CD4-positive, alpha-beta T cell treated with Interleukin-15 for 4 hours (primary cell): ENCODE measurements at places on chromosomes 5 and 9.

- DNase-seq = no peak
These were observed 99.1 kb downstream of the PLK2 start for GRCh38 chr5:58360794-58361193.

GRCh38 chr5:65791712-65792673 is 70.0 kb downstream of the NLN start:
- no peak for DNase-seq

DNA sequence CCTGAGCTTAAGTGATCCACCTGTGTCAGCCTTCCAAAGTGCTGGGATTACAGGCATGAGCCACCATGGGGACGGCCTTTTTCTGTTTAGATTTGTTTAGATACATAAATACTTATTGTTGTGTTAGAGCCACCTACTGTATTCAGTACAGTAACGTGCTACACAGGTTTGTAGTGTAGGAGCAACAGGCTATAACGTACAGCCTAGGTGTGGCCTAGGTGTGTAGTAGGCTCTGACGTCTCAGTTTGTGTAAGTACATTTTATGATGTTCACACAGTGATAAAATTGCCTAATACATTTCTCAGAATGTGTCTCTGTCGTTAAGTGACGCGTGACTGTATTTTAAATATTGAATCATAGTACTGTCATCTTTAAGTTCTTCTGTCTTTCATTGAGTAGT is 84.1 kb downstream of the MELK start:
- DNase-seq = no peak

DNA sequence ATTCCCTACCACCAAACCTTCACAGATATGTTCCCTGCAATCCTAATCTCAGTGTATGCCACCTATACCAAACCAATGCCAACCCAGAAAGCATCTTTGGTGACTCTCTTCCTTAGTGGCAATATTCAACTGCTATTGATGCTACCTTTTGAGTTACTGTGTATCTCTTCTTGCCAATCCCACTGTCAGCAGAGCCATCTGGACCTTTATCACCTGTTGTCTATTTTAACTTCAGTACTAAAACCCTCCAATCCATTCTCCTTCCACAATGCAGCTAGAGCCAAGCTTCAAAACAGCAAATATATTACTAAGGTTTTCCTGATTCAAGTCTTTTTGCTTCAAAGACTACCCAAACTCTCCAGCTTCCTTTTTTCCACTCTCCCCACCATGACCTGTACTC is 777.2 kb upstream of the DMAC1 start:
- DNase-seq = no peak

GRCh38 chr5:14105718-14106410 is 37.3 kb upstream of the TRIO start:
- DNase-seq = no peak

DNA sequence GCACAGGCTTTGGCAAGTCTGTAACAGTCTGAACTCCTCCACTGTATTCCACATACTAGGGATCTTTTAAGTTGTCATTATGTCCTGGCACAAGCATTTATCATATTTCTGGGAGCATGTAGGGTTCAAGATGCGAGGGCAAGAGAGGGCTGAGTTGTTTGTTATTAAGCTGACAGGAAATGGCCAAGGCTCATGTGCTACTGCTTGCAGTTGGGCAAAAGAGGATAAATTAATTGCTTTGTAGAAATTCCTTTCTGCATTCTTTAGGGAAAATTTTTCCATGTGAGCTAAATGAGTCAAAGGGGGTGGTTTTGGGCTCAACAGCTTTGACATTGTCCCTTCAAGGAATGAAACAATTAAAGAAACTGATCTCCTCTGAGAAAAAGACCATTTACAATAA is 35.4 kb downstream of the DOCK8 start:
- no peak for DNase-seq

DNA sequence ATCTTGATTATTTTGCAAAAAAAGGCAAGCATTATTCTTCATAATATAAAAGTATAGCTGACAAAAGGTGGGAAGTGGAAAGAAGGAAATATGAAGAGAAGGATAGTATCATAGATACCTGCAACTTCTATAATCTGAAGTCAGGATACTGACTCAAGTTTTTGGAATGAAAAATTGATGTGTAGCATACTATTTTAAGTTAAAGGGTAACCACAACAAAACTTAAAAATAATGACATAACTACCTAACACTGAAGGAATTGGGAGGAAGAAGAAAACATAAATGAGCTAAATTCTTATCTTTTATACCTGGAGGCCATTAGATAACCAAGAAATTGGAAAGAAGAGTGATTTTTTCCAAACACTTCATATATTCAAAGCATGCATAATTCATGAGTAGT is 51.8 kb upstream of the TLE1 start:
- DNase-seq = no peak

DNA sequence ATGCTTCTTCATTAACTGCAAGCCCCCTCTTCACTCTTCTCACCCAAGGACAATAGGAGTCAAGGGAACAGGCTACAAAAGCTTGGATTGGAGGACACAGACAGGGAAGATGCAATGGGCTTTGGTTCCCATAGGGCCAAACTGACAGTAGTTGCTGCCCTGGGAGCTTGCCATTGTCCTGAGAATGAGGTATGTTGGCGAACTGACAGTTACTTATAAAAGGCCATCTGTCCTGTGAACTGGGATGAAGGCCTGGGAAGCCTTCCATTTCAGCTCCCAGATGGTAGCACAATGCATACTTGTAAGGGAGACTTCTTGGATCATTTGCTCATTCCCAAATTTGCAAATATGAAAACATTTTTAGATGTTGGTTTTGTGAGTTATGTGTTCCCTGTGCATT is 88.9 kb downstream of the SNCAIP start:
- no peak for DNase-seq

GRCh38 chr9:97109194-97109811 is 70.4 kb upstream of the CTSV start:
- peak; percentile 1 for DNase-seq

DNA sequence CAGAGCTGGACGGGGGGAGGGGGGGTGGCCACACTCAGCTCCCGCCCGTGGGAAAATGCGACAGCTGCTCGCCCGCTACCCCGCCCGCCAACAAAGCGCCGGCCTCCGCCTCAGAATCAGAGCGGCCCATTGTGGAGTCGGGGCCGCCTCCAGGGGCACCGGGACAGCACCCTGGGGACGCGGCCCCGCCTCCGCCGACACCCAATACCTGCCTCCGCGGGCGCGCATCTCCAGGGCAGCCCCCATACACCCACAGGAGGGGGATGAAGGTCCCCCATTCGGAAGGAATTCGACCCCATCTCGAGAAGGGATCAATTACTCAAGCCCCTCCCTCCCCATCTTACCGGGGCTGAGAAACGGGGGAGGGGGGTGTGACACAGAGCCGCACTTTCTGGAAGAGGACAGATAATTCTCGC is 1.3 kb downstream of the NOTCH1 start:
- DNase-seq = peak; percentile 43

DNA sequence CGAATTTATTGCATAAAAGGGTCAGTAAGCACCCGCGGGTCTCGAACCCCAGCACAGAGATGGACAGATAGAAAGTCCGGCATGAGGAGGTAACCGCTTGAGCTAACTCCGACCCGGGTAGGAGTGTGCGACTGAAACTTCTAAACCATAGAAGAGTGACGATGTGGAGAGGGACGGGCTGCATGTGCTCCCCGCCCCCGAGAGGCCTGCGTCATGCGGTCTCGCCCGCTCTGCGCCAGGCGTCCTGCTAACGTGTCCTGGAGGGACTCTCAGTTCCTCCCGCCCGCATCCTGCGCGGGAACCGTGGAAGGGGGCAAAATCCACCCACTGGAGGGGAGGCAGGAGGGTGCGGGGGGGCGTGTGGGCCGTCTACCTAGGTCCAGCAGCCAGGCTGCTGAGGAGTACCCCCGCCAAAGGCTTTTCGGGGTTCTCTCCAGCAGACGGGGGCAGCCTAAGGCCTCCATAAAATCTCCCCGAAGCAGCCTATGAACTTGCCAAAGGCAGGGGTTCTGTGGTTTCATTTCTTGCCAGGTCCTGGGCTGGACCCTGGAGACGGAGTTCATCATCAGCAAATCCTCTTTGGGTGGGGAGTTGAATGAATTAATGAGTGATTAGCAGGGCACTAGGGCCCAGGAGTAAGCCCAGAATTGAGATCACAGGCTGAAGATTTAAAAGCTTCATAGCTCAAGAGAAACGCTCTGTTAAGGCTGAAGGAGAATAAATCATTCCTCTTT is 51.9 kb downstream of the TGFBI start:
- DNase-seq = peak; percentile 41

GRCh38 chr5:73328640-73329039 is 119.9 kb downstream of the FOXD1 start:
- no peak for DNase-seq

- no peak for DNase-seq
These were observed 108.5 kb downstream of the C9orf152 start for GRCh38 chr9:110099236-110100095.

DNA sequence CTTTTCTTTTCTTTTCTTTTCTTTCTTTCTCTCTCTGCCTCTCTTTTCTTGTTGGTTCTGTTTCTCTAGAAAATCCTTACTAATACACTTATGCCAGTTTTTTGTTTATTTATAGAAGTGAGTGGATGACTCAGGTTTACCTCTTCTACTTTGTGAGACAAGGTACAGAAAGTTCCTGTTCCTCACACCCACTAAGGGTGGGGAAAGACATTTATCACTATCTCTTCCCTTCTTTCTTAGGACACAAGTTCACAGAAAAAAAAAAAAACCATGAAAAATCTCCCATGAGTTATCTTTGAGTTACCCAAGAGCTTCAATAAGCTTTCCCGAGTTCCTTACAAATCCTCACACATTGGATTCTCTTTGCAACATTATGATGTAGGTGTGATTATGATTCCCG is 60.9 kb upstream of the CD180 start:
- DNase-seq = no peak

GRCh38 chr5:179163236-179164155 is 103.3 kb downstream of the ZNF354C start:
- DNase-seq = no peak

DNA sequence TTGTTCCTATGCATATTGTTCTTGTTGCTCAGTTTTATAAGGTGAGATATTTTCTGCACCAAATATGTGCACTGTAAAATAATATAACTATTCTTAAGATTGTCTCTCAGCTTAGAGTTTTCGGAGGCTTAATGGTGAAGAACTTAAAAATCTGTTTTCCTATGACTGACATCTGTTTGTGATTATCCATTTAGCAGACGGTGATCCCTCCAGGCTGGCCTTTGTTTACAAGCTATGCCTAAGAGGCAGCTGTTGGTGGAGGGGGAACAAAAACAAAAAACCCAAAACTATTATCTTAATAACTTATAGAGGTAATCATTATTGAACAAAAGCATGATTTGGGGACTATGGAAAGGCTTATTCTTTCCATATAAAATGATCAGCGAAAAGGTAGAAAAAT is 658 bp downstream of the PDCD1LG2 start:
- DNase-seq = no peak

- DNase-seq = no peak
These were observed 23.4 kb downstream of the CETN3 start for GRCh38 chr5:90386099-90386710.

DNA sequence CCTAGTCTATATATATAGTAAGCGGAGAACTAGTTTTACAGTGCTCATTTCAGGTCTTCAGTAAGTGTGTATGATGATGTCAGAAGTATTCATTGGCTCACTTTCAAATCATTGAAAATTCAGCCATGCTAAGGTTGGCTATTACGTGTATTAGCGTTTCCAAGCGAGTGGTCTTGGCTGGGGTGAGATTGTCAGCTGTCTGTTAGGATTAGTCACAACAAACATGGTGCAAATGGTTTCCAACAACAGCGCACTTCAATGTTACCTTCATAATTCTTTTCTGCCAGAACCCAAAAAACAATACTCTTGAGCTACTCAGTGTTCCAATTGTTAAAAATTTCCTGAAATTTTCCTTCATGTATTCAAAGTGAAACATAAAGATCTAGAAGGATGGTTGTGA is 283.0 kb downstream of the AOPEP start:
- DNase-seq = no peak

- DNase-seq = no peak
These were observed 6.0 kb upstream of the LMX1B start for GRCh38 chr9:126607731-126608130.

GRCh38 chr9:126982215-126983002 is 67.8 kb downstream of the RALGPS1 start:
- no peak for DNase-seq

- no peak for DNase-seq
These were observed 55.7 kb upstream of the SAP30L start for GRCh38 chr5:154390096-154390495.

DNA sequence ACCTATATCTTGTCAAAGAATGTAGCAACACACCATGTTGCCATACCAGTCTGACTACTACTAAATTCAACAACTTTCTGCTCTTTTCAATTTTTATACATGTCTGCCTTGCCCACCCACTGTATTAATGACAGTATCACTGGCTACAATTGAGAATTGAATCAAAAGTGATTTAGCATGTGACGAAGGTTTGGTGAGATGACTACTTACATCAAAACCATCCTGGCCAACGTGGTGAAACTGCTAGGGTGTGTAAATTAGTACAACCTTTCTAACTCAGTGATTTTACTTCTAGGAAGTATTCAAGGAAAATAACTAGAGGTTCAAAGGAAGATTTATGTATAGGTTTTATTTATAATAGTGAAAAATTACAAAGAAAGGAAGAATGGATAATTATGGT is 109.8 kb downstream of the UNC13B start:
- DNase-seq = no peak

DNA sequence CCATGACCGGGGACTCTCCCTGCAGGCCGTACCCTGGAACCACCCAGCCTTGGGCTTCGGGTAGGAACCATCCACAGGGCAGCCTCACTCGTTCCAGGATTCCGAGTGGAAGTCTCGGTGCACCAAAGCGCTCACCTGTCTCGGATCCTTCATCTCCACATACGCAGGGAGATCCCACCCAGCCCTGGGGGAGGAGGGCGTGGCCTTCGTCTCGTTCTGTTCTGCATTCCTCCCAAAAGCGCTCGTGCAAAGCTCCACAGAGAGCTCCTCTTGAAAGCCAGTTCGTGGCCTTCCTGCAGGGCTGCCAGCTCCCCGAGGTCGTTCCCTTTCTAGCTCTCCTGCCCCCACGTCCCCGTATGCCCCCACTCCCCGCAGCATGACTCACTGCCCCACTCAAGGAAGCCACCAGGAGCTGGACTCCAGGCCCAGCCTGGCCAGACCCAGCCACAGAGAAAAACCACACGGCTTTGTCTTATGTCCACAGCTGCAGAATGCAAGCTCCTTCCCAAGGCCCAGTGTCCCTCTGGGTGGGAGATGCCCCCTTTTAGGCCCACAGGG is 65.0 kb upstream of the SARDH start:
- DNase-seq = no peak

DNA sequence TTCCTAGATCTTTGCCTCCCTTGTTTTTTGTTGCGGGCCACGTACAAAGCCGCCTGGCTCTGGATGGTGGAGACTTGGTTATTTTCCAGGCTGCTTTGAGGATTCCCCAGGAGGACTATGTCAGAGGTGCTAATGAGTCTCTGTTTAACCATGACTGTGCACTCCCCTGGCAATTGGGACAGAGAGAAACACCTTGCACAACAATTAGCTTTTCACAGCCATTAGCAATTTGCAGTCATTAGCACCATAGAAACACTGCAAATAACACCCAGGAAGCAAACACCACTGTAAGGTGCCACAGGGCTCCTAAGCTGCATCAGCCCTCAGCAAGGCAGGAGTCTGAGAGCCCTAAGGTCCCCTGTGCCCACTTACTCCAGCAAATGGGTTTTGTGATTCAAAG is 201.0 kb upstream of the VLDLR start:
- DNase-seq = no peak

- no peak for DNase-seq
These were observed 115.4 kb downstream of the HSD17B3 start for GRCh38 chr9:96186591-96187011.
